AML-193 (cell line): ENCODE measurements at places on chromosomes 2 and 18.

- no peak for DNase-seq
Measured at GRCh38 chr18:74380916-74381315, 65.3 kb downstream of the C18orf63 start.

GRCh38 chr2:117190856-117191559 is 623.5 kb upstream of the DDX18 start:
- no peak for DNase-seq

- DNase-seq, result no peak
Measured at GRCh38 chr18:8701546-8702118, 3.7 kb upstream of the MTCL1 start.

GRCh38 chr2:1800306-1800705 is 56.0 kb upstream of the PXDN start:
- DNase-seq, result no peak

DNA sequence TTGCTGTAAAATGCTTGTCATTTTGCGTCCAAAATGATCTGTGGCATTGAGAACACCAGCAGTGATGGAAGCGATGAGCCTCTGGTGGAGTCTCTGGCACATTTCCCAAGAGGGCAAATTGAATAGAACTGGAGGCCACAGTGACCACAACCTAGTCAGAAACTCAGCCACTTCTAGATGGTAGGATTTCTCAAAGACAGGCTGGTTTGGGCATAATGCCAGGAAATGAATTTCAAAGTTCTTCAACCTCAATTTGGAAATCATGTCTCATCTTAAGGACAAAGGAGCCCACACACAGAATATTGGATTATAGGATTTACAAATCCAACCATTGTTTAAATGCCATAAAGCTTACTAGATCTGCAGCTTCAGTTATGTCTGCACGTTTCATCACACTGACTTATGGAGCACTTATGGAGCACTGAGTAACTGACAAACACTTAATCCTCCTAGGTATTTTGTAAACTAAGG is 132.1 kb downstream of the COL6A3 start:
- DNase-seq, result no peak

DNA sequence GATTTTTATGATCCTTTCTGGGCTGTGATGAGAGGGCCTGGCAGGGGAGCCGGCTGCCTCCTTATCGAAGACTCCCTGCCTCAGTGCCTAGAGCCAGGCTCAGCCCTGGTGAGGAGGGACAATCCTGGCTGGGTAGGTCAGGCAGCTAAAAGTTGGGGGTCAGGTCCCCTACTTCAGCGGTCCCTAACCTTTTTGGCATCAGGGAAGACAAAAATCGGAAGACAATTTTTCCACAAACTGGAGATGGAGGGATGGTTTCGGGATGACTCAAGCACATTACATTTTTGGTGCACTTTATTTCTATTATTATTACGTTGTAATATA is 53.1 kb downstream of the HS1BP3 start:
- no peak for DNase-seq

DNA sequence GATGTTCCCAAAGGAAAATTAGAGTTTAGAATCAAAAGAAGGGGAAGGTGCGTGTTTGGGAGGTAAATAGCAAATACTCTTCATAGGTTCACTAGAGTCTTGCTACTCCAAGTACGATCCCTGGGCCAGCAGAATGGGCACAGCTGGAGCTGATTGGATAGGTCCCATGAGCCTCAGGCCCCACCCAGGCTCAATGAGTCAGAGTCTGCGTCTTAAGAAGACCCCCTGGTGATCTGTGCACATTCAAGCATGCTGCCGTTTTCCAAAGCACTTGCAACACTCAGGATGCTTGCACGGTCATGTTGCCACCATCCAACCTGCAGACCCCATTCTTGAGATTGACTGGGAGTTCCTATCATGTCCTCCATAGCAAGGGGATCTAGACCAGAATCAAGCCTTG is 40.5 kb downstream of the ABCG8 start:
- DNase-seq, result no peak

DNA sequence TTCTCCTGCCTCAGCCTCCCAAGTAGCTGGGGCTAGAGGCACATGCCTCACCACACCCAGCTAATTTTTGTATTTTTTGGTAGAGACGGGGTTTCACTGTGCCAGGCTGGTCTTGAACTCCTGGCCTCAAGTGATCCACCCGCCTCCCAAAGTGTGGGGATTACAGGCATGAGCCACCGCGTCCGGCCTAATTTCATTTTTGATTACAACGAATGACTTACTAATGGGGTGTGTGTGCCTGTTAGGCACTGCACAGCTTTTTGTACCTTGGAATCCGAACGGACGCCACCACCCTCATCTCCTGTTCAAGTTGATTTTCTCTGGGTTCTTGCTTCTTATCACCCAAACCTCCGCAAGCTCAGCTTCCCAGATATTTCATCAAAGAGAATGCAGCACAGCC is 17.2 kb downstream of the PTMA start:
- DNase-seq, result no peak

DNA sequence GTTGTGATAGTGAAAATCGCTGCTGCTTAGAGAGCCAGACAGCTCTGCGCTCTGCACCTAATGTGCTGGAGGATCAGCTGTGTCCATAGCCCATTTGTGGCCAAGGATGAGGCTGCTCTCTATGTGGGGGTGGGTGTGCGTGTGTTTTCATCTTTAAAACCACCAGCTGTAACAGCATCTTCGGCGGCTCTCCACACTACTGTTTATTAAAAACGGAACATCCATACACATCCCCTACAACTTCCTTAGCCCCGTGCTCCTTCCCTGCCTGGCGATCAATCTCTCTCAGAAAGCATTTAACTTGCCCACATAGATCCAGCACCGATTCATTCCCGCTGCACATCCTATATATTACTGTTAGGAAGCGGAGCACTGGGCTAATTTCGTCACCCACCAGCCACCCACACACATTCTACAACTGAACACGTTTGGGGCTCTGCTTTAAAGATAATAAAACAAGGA is 1.6 kb downstream of the CELF4 start:
- DNase-seq, result no peak

- DNase-seq, result no peak
Measured at GRCh38 chr2:165182029-165182428, 21.8 kb downstream of the SCN3A start.

GRCh38 chr18:12744103-12744502 is 41.3 kb downstream of the PSMG2 start:
- DNase-seq, result peak; percentile 70

DNA sequence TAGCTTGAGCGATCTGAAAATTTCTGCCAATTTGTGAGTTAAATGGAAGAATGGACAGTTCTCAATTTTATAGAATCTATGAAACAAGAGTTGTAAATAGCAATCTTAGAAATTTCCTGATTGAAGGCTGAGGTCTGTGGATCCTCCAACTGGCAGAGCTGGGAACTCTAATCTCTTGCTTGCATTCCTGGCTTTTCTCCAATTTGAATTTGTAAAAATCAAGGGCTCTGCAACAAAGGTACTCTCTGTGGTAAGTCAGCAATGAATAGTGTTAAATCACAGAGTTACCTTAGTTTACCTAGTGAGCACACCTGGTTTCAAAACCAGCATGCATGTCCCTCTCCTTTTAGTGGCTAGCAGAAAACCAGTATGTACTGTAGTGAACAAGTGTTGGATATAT is 1070.5 kb downstream of the TDRD15 start:
- DNase-seq, result no peak

GRCh38 chr2:112312821-112313220 is 37.4 kb downstream of the ZC3H6 start:
- DNase-seq, result no peak

DNA sequence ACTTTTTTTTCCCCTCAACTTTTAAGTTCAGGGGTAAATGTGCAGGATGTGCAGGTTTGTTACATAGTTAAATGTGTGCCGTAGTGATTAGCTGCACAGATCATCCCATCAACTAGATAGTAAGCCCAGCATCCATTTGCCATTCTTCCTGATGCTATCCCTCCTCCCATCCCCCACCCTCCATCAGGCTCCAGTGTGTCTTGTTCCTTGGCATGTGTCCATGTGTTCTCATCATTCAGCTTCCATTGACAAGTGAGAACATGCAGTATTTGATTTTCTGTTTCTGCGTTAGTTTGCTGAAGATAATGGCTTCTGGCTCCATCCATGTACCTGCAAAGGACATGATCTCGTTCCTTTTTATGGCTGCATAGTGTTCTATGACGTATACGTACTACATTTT is 47.2 kb upstream of the STON1 start:
- DNase-seq, result no peak

DNA sequence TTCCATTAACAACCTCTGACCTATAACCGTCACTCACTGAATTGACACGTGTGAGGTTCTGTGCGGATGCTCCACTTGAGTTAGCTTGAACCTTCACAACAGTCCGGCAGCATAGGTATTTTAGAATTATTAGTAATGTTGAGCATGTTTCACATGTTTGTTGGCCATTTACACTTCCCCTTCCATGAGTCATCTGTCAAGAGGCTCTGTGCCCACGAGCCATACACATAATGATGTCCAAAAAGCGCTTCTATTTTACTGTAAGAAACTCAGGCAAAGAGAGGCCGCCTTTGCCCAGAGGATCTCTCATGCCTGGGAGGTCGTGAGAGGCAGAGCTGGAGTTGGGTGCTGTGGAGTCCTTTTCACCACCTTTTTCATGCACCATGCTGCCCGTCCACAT is 28.9 kb upstream of the TMEM214 start:
- no peak for DNase-seq

DNA sequence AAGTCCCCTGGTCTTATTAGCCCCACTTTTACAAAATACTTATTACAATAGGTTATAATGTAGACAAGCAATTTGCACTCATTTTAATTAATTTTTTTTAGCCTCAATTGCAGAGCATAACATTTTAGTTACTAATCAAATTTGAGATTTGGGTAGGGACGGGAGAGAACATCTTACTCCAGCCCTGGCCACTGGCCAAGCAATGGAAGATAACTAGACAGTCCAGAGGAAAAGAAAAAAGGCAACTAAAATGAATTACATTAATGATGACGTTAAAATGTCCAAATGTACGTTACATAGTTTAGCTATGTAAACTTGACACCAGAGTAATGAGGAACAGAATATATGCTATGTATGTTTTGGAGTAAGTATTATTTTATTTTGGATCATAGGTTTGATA is 11.0 kb upstream of the CAVIN2 start:
- DNase-seq, result no peak

- no peak for DNase-seq
Measured at GRCh38 chr2:176733698-176734430, 464.6 kb downstream of the MTX2 start.

DNA sequence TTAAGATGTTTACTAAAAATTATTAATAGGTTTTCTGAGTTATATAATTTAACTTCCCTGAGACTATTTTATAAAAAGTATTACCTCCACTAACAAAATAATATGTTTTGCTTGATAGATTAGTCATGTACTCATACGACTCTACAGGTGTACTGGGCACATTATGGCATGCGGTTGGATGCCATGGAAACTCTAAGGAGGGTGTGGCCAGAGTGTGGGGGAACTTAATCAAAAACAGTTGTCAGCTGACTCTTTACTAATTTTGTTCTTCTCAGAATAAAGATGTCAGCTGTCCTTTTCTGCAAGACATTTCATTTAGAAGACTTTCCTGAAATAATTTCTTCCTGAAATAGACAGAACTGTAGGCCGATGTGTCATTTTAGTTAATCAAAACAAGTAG is 228.3 kb upstream of the SIX3 start:
- DNase-seq, result no peak

GRCh38 chr2:47558768-47559684 is 156.1 kb downstream of the MSH2 start:
- DNase-seq, result no peak

- DNase-seq, result no peak
Measured at GRCh38 chr2:111662771-111663470, 221.1 kb downstream of the ANAPC1 start.

DNA sequence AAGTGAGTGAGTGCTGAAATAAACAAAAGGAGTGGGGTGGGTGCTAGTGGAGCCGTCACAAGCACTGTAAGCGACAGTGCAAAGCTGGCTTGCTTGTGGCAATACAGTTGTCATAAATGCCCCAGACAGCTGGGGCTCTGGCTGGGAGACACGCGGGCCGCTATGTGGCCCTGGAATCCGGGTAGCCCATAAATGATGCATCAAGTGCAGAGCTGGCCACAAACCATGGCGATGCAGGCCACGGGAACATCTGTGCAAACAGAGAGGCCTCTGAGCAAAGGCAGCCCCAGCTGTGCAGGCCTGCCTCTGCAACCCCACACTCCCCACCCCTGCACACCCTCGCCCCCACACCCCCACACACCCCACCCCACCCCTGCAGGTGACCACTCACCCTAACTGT is 349.2 kb upstream of the ID2 start:
- no peak for DNase-seq

DNA sequence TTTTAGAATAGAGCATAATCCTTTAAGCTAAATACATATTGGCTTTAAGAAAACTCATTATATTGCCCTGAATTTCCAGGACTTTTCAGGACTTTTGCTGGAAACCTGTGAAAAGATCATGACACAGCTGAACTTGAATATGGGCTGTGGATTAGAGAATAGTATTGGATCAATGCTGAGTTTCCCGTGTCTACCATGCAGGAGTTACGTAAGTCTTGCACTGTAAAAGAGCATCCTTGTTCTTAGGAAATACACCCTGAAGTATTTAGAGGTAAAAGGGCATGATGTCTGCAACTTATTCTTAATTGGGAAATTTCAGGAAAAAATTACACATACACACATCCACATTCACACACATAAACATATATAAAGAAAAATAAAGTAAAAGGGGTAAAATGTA is 82.1 kb downstream of the ZFP36L2 start:
- peak; percentile 73 for DNase-seq

GRCh38 chr2:193894081-193894480 is 1699.3 kb upstream of the TMEFF2 start:
- DNase-seq, result no peak

- no peak for DNase-seq
Measured at GRCh38 chr18:77168811-77169311, 36.3 kb upstream of the MBP start.

DNA sequence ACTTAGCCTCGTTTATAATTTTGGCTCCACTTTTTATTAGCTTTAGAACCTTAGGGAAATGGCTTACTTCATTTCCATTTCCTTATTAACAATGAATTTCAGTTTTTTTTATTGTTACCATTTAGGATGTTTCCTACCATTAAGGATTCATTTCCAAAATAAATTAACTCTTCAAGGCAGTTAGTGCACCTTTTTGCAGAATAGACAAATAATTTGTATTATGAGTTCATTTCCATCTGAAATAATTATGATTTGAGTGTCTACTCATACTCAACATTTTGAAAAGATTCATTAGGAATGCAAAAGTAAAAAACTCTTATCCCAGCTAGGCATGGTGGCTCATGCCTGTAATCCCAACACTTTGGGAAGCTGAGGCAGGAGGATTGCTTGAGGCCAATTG is 186.8 kb upstream of the STON1 start:
- DNase-seq, result no peak
